ENCODE measurements at places on chromosomes 16 and 17.

DNA sequence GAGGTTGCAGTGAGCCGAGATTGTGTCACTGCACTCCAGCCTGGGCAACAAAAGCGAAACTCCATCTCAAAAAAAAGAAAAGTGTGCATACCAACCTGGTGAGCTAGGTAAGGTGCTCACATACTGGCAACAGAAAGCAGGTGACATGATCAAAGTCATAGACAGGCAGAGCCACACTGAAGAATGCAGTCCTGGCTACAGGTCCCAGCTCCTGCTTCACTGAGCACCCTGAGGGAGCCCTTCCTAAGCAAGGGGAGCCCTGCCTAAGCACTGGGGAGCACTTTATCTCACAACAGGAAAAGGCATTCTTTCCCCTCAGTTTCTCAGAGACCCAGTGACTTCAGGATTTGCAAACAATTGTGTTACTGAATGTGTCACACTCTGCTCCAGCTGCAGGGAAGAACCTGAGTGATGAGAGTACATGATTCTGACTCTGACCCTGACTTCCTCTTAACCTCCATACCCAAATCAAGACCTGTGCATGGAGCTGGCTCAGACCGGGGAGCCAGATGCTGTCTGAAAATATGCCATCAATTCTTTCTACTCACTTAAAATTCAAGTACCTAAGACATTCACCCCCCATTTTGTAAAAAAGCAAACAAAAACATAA, 40.5 kb downstream of the ANKRD11 start:
- DNase-seq = no peak

- DNase-seq = no peak
Measured at GRCh38 chr16:55176901-55177300, 147.1 kb upstream of the IRX6 start.

GRCh38 chr17:44222112-44222869, 2.8 kb upstream of the UBTF start:
- DNase-seq = peak; percentile 85

DNA sequence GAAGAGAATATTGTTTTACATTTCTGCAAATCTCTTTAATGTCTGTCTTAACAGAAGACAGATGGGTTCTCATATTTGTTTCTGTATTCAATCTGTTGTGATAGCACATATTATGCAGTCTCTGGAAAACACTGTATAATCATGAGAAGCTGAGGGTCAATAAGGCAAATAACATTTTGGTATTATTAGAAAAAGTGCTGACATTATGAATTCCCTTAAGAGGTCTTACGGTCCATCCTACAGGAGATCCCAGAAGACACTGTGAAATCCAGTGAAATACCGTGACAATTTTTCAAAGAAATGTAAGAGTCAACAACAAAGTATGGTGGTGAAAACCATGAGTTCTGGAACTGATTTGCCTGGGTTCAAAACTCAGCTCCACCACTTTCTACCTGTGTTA, 42.3 kb downstream of the ABCA5 start:
- no peak for DNase-seq

GRCh38 chr16:12160249-12160648, 183.7 kb downstream of the SNX29 start:
- no peak for DNase-seq

DNA sequence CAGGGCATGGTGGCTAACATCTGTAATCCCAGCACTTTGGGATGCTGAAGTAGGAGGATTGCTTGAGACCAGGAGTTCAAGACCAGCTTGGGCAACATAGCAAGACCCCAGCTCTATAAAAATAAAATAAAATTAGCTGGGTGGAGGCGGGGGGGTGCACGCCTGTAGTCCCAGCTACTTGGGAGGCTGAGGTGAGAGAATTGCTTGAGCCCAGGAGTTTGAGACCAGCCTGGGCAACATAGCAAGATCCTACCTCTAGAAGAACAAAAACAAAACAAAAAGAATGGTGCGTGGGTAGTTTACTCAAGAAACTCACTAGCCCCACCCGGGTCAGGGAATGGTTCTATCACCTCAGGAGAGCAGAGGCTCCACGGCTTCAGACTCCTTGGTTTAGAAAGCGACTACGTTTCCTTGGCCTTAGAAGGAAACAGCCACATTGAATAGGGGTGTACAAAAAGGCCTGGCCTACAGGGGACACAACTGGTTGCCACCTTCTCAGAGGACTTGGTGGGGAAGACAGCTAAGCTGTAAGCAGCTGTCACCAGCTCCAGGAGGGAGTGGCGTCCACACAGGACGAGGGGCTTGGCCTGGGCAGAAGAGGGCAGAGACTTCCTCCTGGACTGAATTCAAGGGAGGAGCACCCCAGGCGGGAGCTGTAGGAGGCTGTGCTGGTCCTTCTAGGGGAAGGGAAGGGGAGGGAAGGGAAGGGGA, 716 bp downstream of the TK1 start:
- DNase-seq = peak; percentile 61

DNA sequence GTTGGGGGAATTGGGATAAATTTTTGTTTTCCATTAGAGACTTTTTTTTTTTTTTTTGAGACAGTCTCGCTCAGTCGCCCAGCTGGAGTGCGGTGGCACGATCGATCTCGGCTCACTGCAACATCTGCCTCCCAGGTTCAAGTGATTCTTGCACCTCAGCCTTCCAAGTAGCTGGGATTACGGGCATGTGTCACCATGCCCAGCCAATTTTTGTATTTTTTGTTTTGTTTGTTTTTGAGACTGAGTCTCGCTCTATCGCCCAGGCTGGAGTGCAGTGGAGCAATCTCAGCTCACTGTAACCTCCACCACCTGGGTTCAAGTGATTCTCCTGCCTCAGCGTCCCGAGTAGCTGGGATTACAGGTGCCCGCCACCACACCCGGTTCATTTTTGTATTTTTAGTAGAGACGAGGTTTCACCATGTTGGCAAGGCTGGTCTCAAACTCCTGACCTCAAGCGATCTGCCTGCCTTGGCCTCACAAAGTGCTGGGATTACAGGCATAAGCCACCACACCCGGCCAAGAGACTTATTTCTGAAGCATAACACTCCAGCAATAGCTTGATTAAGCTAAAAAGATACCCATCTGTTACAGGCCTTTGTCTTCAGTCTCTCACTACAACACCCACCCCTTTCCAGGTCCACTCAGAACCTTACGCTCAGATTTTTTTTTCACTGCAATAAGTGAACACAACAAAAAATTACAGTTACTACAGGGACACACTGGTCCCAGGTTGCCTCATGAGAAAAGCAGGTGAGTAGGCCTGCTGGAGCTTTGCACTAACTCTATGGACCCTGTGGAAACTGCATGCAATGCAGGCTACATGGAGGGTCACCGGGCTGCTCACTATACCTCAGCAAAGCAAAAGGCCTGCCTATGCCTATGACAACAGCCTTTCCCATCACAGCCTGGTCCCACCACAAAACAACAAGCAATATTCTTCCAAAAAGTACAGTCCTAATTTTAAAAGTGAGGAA, 34.6 kb downstream of the KANSL1 start:
- no peak for DNase-seq

GRCh38 chr17:57506774-57507127, 238.3 kb downstream of the CCDC182 start:
- DNase-seq = no peak

- DNase-seq = no peak
Measured at GRCh38 chr17:66392783-66393437, 90.5 kb downstream of the PRKCA start.

DNA sequence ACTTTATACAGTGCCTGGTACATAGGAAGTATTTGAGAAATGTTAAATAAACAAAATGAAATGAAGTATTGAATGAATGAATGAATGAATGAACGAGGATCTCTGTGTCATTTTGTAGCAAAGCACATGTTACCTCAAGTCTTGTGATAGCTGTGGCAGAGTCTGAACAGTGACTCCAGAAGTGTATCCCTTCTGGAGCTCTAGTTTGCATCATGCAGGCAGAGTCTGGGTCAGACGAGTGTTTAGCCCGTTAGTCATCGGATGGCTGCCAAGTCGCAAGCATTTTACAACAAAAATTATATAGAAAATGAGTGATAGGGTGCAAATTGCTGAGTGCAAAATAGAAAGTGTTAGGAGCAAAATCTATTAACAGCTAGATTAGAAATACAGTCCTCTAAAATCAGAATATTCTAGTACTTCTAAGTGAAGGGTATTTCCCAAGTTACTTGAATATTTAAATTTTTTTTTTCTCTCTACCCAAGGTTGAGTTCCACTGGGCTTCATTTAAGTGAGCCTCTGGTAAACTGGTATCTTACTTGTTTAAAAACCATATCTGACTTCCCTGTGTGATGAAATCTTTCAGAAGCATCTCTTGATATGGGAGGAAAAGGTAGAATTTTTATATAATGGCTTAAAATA, 113.3 kb downstream of the FTO start:
- peak; percentile 89 for DNase-seq

- DNase-seq = no peak
Measured at GRCh38 chr17:32443827-32444300, 446 bp upstream of the PSMD11 start.

GRCh38 chr17:66814570-66814969, 20.3 kb upstream of the CACNG5 start:
- no peak for DNase-seq

GRCh38 chr17:78144736-78145641, 1.2 kb upstream of the C17orf99 start:
- peak; percentile 30 for DNase-seq

DNA sequence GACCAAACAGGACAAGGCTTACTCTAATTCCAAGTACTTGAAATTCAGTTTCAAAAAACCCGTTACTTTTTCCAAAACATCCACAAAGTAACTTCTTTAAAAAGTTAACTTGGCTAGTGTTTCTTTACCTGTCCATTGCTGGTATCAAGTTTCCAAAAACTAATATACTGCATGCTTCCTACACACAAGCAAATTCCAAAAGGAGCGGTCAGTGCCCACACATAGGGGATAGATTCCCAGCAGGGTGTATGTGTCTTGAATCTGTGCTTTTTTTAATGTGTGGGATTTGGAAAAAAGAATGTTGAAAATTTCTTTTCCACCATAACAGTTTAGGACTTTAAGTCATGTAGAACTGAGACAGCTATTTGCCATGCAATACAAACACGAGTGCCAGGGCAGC, 367.8 kb upstream of the SOX9 start:
- no peak for DNase-seq

DNA sequence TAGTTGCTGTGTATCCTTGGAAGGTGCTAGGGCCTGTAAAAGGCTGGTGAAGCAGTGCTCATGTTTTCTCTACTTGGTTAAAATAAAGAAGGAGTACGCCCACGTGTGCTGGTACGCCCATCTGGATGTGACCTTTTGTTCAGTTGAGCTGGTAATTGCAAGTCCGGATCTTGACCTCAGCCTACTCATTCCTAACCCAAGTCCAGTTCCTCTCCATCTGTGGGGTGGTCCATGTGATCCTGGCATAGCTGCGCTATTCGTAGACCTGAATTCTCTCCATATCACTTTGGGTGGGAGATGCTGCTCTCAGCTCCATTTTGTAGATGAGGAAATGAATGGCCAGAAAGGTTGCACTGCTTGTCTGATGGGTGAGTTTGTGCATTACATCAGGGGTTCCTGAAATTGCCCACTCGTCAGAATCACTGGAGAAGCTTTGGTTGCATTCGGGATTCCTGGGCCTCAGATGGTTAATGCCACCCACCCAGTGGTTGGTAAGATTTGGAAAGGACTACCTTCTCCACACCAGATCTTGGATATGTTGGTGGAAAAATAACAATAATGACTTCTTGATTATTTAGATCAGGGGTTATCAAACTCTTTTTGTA, 328.8 kb downstream of the CPPED1 start:
- no peak for DNase-seq

DNA sequence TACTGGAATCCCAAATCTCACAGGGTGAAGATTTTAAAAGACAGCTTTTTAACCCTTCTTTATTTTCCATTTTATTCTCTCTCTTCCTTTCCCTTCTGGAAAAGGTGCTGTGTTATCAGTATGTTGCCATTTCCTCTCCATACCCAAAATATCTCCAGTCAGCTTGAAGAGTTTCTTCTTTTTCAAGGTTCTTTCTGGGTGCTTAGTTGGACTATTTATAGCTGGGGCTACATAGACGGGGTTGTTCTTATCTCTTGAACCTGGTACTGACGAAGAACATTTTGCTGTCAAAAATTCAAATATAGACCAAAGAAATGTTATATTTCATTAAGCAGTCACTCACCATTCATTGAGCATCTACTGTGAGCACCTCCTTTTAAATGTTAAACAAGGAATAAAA, 48.6 kb downstream of the IST1 start:
- no peak for DNase-seq

DNA sequence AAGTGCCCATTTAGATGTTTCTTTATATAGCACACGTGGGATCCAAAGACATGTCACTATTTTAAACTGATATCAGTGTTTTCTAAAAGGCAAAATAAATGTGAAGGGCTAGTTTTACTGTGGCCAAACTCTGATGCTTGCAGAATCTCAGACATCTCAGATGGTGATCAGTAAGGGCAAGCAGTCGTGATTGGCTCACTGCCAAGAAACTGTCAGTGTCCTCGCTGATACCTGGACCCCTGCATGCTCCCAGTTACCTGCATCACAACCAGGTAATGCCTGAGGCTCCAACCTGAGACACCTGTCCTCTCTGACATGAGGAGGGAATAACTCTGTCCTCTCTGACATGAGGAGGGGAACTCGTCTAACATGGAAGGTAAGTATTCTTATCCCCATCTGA, 114.0 kb downstream of the SPECC1 start:
- no peak for DNase-seq

DNA sequence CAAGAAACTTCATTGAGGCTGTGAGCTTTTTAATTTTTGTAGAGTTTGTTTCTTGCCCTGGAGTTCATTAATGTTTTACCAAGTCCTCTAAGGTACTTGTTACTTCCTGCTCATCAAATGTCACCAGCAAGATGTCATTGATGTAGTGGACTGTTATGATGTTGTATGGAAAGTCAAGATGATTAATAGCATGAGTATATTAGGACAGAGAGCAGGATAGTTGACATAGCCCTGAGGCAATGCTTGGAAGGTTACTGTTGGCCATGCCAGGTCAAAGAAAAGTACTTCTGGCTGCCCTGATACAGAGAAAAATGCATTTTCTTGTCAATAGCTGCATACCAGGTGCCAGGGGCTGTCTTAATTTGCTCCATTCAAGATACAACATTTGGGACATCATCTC, 6.7 kb downstream of the KRTAP1-5 start:
- DNase-seq = no peak

DNA sequence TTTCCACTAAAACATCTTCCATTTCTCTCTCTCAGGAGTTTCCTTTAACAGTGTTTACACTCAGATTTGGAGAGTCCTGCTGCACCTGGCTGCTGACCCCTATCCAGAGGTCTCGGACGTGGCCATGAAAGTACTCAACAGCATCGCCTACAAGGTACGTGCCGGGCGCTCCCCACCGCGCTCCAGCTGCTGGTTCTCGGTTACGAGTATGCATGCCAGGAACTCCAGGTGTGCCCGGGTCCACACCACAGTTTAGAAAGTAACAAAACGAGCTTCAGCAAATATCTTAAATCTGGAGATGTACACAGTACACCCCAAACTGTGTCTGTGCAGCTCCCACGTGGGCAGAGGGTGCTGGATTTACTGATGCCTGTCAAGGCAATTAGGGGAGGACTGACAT, 82.9 kb upstream of the CHMP6 start:
- no peak for DNase-seq

DNA sequence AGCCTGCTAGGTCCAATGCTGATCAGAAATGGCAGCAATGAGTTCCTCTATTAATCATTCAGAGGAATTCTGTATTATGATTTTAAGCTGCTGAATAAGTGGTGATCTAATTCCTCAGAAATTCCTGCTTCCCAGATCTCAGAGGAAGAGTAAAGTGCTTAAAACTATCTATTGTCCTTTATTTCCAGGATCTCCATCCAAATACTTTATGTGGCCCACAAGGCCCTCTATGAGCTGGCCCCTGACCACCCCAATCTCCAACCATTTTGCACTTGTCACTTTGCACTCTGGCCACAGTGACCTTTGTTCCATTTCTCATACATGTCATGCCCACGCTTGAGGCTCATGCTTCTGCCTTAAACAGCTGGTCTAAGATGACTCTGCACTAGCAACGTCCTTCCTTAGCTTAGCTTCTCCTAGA, 93.7 kb downstream of the CA10 start:
- peak; percentile 52 for DNase-seq
